NCI-H146 (cell line): ENCODE measurements at places on chromosomes 2 and 18.

- DNase-seq: no peak
Measured at GRCh38 chr2:164009756-164010337, 274.0 kb upstream of the FIGN start.

GRCh38 chr2:80519699-80520291, 215.2 kb upstream of the LRRTM1 start:
- no peak for DNase-seq

DNA sequence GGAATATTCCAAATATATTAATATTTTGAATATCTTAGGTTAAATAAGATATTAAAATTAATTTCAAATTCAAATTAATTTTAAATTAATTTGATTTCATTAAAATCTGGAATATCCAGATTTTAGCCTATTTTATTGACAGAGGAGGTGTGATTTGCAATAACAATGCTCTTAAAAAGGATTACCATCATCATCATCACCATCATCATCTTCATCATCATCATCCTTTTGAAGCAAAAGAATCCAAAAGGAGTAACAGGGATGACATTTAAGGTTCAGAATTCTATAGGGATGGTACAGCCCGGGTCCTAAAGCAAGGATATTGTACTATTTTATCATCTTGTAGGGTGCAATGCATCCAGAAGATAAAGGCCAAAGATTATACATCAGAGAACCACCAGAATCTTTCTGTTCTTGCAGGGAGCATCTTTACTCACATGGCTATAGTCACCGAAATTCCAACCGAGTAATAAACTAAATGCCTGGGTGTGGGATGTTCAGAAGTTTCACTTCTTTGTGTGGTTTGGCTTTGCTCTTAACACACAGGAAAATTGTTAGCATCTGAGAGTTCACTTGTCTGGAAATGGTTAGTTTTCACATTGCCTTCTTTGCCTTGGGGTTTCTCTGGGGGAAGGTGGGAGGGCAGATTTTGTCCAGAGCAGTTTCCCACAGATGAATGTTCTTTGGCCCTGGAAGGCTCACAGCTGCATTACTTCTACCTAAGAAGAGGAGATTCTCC, 99.1 kb upstream of the ITGA6 start:
- DNase-seq: no peak

GRCh38 chr2:106843001-106843909, 42.7 kb downstream of the ST6GAL2 start:
- no peak for DNase-seq

- DNase-seq: no peak
Measured at GRCh38 chr2:218872645-218873358, 7.8 kb upstream of the WNT10A start.

DNA sequence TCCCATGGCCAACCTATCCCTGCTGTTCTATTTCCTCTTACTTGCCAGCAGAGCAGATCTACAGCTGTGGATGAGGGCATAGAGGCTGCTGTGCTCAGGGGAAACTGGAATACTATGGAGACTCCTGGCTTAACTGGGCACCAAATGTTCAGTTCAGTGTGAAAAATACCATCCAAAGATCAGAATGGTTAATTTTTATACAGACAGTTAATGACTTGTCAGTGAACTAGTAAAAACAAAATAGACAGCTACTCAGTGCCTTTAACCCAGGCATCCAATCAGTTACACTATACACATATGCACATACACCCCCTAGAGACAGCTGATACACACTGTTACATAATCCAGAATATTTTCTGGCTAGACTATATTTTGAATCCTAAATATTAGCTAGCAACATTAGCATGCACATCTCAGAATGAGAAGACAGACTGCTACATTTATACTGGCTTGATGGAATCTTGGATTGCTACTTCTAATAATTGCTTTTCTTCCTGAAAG, 59.1 kb upstream of the WIPF1 start:
- DNase-seq: no peak

- no peak for DNase-seq
Measured at GRCh38 chr2:157093666-157094065, 163.8 kb upstream of the GALNT5 start.

GRCh38 chr2:231761735-231762134, 19.3 kb downstream of the PDE6D start:
- no peak for DNase-seq

- no peak for DNase-seq
Measured at GRCh38 chr2:120394764-120395163, 48.8 kb downstream of the INHBB start.

- no peak for DNase-seq
Measured at GRCh38 chr2:212465456-212465855, 73.1 kb downstream of the ERBB4 start.

DNA sequence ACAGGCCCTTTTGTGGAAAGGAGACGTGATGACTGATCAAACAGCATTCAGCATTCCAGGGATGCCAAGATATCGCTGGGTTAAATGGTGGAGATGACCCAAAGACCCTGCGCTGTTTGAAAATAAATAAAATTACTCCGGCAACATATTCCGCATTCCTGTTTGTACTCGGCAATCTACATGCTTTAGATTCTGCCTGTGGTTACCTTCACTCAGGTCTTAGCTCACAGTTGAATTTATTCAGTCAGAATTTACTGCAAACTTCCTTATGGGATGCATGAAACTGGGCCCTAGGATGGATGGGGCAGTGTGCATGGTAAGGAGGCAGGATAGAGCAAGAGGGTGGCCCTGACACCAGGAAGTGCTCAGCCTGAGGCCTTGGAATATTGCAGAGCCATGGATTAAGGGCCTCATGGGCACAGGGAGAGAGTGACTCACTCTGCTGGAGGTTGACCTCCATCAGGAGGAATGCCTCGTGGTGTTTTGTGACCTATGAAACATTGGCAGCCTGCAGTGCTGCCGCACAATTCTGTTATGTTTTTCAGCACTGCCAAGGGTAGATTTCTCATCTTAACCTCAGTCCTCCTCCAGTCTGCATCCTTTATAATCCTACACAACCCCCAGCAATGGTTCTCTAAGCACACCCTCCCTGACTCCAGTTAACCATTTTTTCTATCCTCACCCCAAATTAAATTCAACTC, 321.4 kb downstream of the IRS1 start:
- no peak for DNase-seq

- no peak for DNase-seq
Measured at GRCh38 chr2:16227811-16228462, 287.6 kb downstream of the MYCN start.

GRCh38 chr2:138452324-138452723, 49.2 kb upstream of the SPOPL start:
- no peak for DNase-seq

DNA sequence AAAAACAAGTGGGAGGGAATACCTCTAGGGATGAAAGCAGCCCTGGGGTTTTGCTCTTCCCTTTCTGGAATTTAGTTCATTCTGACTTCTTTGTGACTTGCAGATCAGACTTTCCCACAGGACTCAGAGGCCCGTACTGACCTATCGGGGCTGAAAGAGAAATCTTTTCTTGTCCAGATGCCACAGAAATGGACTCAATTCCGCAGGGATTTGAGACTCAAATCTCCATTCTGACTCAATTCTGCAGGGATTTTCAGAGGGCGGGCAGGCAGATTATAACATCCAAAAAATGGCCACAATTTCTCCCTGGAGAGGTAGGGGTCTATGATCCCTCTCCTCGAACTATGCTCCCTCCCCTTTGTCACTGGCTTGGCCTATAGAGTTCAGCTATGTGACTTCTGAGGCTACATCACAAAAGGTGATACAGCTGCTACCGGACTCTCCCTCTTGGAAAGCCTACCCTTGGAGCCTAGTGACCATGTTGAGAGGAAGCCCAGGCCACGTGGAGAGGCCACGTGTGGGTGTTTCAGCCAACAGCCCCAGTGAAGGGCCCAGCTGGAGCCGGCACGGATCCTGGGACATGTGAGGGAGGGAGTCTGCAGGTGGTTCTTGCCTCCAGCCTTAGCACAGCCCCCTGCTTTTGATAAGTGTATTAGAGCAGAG, 4.8 kb upstream of the EFHD1 start:
- DNase-seq: no peak

GRCh38 chr2:231926180-231926741, at the start of gene NPPC:
TSS of gene NPPC (minus strand) at chr2:231926396. CDS start at chr2:231926249, 147 bp downstream.
- DNase-seq: peak; percentile 77

GRCh38 chr2:111042261-111042660, 78.5 kb upstream of the BCL2L11 start:
- DNase-seq: no peak

GRCh38 chr2:143259368-143259958, 130.2 kb downstream of the ARHGAP15 start:
- peak; percentile 56 for DNase-seq

DNA sequence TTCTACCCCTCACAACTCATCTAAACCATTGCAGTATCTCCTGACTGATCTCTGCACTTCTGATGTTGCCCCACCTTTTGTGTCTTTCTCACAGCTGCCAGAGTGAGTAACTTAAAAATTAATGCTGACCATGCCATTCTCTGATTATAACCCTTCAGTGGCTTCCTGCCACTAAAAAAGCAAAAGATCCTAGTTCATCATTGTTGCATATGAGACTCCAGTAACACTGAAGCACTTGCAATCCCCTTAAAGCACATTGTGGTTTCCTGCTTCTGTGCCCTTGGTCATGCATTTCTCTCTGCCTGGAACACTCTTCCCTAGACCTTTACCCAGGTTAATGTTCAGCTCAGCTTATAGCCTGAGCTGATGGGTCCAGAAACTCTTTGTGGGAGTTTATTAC, 95.1 kb upstream of the WDSUB1 start:
- no peak for DNase-seq

DNA sequence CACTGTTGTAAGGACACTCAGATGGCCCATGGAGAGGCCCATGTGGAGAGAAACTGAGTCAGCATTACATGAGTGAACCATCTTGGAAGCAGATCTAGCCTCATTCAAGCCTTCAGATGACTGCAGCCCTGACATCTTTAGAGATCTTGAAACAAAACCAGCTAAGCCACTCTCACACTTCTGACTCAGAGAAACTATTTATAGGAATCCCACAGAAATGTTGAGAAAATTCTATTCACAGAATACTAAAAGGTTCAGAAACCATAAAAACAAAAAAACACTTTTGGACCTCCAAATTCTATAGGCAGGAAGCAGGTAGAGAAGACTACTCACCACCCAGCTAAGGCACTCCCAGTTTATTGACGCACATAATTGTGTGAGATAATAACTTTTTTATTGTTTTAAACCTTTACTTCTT, 8.7 kb downstream of the TMEM169 start:
- DNase-seq: no peak

DNA sequence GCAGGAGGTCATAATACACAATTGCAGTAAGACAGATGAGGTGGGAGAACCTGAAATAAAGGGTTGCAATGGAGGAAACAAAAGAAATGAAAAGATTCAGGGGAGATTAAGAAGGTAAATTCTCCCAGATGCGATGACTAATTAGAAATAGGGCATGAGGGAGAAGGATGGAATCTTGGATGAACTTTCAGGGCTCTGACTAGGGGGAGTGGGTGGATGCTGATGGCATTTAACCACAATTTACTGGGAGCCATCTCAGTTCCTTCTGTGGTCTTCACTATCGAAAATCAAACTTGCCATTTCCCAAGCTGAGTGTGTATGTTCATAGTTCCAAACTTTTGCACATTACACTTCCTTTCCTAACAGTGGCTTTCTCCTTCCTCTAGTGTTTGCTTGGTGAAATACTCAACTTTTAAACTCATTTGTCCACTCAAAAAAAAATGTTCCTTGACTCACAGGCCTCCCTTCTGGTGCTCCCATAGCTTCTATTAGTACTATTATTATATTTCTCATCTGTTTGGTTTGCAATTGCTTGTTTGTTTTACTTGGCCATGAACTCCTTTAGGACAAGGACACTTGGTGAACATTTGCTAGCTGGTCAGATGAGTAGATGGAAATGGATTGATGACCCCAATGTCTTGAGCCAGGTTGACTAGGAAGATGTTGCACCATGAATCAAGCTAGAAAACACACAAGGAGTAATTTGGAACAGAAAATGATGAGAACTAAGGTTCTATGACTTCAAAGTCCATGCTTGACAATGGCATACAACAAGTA, 178.5 kb downstream of the DIS3L2 start:
- DNase-seq: no peak

DNA sequence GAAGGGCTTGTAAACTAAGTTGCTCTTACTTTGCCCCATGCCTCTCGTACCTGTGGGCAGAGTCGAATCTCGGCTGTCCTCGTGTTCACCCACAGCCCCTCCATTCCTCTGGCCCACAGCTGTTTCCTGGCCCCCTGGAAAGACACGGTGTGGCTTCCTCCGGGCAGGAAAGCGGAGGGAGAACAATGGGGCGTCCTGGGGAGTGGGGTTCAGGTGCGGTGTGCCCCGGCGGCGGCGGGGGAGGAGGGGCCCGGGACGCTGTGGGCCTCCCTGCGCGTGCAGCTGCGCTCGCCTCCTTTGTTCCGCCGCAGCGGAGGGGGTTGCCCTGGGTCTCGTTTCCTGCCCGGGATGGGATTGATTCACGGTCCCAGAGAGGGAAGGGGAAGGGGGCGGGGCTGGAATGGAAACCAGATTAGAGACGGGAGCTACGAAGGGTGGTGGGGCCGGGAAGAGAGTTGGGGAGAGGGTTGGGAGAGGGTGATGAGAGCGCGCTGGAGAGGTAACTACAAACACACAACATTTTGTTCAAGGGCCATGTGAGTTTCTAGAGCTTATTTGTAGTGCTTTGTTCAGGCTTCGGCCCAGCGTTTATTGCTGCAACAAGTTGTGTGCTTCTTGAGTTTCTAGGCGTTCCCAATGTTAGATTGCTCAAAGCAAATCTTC, 796 bp downstream of the MYO1B start:
- peak; percentile 60 for DNase-seq

GRCh38 chr18:8779251-8779650, 73.9 kb downstream of the MTCL1 start:
- DNase-seq: peak; percentile 26

- DNase-seq: no peak
Measured at GRCh38 chr2:232058063-232058877, 96.8 kb downstream of the DIS3L2 start.

DNA sequence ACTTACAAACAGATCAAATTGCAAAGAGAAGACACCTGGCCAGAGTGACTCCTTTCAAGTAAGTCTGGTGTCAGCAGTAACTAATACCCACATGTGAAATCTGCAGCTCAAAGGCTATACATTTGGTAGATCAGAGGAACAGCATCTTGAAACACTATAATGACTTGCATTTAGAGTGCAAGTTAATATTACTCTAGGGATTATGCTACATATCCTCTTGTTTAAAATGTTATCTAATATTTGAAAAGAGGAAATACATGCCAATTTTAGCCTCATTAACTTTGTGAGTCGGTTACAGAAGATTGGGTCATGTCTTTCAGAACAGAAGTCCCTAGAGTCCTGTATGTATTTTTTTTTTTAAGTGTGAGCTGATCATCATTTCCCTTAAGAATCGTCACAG, 15.2 kb downstream of the LANCL1 start:
- DNase-seq: no peak

GRCh38 chr2:135281379-135281778, 229.3 kb downstream of the RAB3GAP1 start:
- no peak for DNase-seq
